KBM-7 (cell line): ENCODE measurements at places on chromosomes 2 and 18.
A peak's percentile ranks its signal among the peaks of the same experiment; 100 is the strongest.

- DNase-seq: no peak
Observed at GRCh38 chr2:65778137-65778536, 345.7 kb upstream of the SPRED2 start.

DNA sequence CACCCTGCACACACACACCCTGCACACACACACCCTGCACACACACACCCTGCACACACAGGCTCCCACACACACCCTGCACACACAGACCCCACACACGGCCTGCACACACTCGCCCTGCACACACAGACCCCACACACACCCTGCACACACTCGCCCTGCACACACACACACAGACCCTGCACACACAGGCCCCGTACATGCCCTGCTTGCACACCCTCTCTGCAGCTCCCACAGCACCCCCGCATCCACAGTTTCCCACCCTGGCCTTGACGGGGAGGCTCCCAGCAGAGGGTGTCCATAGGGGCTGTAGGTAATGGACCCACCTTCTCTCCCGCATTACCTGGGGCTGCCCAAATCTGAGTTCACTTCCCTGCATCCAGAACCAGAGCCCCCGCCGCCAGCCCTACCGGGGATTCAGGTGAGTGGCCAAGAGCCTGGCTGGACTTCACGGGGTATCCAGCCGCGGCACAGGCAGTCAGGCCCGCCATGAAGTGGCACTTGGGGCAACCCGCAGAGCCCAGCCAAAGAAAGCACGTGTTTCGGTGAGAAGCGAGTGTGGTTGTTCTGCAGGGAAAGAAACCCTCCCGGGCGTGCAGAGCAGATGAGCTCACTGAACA lies 88.6 kb upstream of the GPC1 start:
- no peak for DNase-seq

DNA sequence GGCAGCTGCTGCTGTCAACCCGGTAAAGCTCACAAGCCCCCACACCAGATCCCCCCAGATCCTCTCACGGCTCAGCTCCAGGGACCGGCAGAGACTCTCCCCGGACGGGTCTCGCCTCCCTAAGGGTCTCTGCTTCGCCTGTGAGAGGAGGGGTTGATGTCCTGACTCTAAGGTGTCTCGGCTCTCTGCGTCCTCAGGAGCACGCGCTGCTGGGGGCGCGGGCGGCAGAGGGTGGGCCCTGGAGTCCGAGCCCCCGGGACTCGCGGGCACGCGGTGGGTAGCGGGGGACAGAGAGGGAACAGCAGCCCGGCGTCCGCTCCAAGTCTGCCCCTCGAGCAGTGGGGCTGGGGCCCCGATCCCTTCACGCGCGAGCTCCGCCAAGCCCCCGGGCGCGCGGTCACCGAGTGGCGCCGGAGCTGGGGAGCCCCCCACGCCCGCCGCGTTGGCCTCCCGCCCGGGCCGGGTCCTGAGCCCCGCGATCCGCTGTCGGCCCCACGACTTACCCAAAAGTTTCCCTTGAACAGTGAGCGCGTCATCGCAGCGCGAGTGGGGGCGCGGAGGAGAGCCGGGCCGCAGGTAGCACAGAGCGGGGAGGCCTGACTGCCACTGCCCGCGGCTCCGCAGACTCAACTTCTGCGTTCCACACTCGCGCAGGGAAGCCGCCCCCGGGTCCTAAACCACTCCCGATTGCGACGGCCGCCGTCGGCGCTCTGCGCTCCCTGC lies at the start of gene PSTPIP2:
Gene PSTPIP2 (minus strand): TSS at position 608 of the 723 bp plus-strand sequence. CDS start 72 bp downstream, at position 536.
- peak; percentile 58 for DNase-seq

DNA sequence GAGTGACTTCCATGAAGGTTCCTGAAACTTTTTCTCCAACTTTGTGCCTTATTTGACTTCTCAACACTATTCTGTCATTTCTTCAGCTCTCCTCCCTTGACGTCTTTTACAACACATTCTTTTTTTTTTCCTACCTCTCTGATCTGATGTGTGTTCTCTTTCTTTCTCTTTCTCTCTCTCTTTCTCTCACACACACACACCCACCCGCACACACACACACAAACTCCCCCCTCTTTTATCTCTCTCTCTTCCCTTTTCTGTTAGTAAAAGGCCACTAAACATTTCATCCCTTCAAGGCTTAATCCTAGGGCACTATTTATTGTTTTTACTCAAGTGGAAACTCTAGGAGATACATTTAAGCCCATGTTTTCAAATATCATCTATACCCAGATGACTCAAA lies 107.8 kb upstream of the CNTNAP5 start:
- peak; percentile 53 for DNase-seq

GRCh38 chr2:239206042-239206441 lies 194.8 kb downstream of the HDAC4 start:
- DNase-seq: no peak

DNA sequence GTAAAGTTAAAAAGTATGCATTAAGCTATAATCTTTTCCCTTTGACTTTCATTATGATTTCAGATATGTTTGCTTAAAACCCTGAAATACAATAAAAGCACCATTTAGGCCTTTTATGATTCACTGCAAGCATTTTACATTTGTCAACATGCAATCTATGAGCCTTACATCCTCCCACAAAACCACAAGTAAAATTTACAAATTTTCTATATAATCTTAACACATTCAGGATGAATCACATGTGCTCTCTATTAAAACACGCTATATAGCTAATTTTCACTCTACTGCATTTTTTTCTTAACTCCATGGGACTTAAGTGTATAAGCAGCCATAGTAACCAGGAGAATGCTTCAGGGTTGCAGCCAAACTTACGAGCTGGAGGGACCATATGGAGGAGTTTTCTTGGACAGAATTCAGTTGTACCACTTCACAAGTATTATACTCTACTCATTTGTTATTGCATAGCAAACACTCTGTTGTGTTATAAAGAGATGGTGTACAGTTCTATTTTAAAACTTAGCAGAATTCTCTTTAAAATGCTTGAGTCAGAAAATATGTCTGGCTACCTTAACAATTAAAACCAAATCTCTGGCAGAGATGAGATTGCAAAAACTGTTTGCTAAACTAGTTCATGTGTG lies 293.2 kb downstream of the ALK start:
- DNase-seq: no peak

DNA sequence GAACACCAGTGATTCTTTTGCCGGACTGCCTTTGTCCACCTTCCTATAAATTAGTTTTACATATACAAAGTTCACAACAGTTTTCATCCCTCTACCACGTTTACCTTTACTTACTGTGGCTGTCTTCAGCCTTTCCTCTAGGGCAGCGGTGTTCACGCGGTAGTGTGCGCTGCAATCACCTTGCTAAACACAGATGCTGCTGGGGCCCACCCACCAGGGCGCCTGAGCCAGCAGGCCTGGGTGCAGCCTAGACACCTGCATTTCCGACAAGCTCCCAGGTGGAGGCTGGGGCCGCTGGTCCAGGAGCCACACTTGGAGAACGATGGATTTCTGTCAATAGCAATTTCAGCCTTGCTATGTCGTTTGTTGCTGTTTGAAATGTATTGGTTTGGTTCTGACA lies 83.1 kb downstream of the NDUFA10 start:
- DNase-seq: no peak

DNA sequence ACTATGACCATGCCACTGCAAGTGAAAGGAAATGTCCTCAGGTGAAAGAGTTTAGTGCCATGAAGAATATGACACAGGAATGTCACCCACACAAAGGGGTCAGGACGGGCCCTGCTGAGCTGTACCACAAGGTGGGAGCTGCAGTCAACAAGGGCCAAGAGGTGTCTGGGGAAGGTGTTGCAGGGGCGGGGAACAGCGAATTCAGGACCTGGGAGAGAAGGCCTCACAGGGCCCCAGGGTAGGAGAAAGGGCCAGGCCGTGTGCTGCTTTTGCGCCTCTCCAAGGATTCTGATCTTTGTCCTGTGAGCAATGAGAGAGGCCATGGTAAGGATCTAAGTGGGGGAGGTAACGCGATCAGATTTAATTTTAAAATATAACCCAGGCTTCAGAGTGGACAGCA lies 23.6 kb downstream of the CYB5A start:
- DNase-seq: no peak

DNA sequence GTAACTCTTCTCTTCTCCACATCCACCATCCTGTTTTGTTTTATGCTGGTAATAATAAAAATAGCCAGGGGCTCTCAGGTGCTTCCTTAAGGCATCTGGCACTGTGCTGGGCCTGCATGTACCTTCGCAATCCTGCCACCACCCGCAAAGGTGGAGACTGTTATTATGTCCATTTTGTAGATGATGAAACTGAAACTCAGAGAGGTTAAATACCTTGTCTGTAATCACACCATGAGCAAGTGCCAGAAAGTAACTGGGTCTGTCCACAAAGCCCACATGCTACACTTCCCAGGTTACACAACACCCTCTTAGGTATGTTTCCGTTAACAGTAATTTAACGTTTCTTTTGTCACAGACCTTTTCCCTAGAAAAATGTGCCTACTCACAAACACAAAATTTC lies 27.0 kb downstream of the NRP2 start:
- no peak for DNase-seq

DNA sequence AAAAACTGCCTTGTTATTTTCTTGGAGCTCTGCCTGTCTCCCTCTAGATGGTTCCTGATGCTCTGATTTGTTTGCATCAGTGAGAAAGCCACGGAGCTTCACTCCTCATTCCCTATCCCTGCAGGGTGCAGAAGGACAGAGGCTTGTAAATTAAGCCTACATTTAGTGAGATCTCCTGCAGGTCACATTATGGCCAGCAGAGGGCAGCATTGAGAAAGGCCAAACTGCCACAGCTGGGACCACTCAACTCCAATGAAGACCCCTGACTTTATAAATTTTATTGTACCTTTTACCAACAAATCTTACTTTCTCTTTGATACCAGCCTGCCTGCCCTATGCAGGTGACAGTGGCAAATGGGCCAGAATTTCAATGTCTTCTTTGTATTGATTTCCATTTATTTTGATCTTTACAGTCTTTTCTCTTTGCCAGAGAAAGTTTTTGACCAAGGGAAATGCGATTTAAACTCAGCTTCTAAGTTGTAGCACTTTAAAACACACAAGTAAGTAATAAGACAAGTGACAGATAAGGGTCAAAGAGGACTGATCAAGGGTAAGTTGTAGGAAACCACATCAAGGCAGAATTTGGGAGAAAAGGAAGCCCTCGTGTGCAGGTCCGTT lies 1029.1 kb upstream of the KLHL29 start:
- peak; percentile 42 for DNase-seq

DNA sequence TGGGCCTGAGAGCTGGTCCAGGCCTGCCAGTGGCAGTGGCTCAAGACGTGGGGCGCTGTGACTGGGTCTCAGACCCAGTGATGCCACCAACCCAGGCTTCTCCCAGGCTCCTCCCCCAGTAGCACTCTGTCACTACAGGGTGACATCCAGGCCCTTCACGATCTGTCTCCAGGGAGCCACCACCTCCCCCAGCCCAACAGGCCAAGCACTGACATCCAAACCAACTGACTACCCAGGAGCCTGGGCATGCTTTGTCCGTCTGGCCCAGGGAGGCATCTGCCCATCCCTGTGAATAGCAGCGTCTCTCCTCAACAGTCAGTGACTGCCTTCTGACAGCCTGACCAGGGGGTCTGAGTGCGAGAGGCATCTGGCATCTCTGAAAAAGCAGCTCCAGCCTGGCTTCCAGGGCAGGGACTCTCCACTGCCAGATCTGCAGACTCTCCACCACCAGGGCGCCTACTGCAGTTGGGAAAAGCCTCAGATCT lies 13.0 kb downstream of the TEX44 start:
- no peak for DNase-seq

GRCh38 chr2:43313642-43314017 lies 87.2 kb upstream of the ZFP36L2 start:
- DNase-seq: no peak

DNA sequence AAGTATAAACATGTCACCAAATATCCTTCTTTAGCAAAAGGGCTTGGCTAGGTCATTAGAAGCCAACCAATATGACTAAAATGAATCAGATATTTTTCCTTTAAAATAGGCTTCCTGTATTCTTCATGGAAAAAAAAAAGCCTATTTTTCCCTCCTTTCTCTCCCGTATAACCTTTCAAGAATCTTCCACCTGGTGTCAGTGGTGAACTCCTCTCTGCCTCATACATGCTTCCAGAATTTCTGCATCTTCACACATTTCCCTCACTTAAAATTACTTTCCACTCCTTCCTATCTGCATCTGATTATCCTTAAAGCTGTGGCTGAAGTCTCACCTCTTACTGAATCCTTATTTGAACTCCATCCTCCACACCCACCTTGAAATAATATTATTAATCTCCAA lies 116.9 kb upstream of the FANCL start:
- no peak for DNase-seq

DNA sequence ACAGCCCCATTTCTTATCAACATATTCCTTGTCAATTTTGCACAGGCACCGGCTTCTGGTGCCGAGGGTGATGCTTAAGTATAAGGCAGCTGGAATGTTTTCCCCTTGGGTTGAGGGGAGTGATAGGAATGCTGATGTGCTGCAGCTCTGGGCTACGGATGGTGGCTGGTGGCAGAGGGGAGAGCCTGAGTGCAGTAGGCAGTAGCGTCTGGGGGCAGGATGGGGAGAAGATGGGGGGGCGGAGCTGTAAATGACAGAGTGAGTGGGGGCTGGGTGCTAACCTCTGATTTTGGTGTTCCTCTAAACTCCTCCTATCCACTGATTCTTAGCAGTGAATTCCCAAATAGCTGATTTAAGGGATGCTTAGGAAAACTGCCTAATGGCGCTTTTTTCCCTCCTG lies 20.7 kb downstream of the TMEM178A start:
- no peak for DNase-seq

DNA sequence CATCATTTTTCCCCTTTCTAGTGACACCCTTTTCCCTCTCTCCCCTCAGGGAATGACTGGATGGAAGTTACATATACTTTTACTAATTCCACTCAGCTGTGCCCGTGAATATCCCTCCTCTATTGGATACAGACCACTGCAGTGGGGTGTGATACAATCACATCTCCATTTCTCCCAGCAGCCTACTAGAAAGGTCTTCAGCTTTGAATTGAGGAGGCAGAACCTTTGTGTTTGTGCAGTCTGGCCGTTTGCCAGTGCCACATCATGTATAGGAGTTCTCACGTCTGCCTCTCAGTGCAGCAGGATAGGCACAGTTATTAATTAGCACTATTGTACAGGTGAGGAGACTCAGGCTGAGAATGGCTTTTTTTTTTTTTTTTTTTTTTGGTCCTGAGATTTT lies 16.4 kb downstream of the TNFRSF11A start:
- no peak for DNase-seq

DNA sequence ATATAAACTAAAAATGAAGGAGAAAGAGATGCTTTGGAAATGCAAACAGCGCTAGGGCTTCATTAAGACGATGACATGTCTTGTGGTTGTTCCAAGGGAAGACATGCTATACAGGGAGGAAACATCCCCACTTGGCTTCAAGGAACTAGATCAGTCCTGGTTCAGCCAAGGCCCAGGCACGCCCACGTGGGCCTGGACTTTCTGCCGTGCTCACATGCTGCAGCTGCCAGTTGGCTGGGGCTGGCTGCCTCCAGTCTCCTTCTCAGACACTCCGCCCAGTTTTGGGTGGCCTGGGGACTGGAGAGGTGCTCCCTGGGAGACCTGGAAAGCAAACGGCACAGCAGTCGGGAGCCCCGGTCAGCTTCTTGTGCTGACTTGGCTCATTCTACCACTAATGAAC lies 109.6 kb downstream of the GLI2 start:
- no peak for DNase-seq

GRCh38 chr2:19198381-19198780 lies 160.0 kb downstream of the OSR1 start:
- no peak for DNase-seq

- DNase-seq: no peak
Observed at GRCh38 chr2:15893689-15894480, 46.5 kb upstream of the MYCN start.
